ENCODE measurements at places on chromosomes 2 and 18.

- DNase-seq = no peak
Observed at GRCh38 chr2:106816974-106817373, 69.0 kb downstream of the ST6GAL2 start.

- DNase-seq = no peak
Observed at GRCh38 chr2:47301277-47301618, 101.7 kb upstream of the MSH2 start.

DNA sequence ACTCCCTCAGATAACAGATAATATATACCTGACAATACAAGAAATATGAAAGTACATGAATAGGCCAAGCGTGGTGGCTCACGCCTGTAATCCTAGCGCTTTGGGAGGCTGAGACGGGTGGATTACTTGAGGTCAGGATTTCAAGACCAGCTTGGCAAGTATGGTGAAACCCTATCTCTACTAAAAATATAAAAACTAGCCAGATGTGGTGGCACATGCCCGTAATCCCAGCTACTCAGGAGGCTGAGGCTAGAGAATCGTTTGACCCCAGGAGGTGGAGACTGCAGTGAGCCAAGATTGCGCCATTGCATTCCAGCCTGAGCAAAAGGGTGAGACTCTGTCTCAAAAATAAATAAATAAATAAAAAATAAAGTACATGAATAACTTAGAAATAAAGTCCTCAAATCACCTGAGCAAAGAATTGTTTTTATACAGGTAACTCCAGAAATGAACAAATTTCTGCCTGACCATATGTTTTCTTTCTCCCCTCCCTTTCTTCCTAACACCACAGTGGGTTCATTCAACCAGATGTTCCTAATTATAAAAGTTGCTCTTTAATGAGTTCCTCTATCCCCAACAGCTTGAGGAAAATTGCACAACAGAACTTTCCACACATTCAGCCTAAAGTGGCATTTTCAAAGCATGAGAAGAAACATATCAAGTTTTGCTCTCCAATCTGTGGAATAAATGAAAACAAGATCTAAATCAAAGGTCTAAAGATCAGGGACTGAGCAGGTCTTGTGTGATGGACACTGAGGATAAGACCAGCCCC lies 33.6 kb upstream of the AP1S3 start:
- no peak for DNase-seq

GRCh38 chr2:238528953-238529781 lies 102.4 kb downstream of the ASB1 start:
- no peak for DNase-seq

DNA sequence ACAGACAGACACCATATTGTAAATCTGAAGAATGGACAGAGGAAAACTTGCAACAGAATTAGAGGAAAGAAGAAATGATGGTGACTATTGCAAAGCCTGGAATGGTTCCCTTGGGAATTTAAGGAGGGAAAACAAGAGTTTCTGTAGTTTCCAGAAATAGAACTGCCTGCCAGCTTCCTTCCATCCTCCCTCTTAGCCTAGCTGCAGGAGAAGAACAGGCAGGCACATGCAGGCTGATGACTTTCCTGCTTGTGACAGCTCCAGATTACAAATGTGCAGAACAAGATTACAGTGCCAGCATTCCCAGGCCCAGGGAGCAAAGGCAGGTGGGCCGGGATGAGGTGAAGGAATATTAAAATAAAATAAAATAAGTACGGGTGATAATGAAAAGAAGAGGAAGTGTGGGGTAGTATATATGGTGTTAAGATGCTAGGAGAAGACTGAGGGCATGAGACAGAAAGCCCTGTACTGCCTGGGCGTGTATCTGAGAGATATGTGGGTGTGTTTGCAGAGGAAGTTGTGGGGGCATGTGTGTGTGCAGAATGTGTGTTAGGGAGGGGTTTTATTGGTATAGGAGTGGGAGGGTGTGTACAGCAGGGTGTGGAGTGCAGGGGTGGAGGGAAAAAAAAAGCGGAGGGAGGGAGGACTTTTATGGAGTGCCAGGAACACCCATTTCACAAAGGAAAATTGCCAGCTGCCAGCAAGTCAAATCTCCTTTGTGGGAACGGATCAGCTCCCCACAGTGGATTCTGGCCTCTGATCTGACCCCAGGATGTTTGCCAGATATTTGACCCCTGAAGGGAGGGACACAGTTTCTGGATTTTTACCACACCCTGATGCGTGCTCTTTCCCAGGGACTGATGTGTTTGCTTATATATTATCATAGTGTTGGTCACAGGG lies 43.9 kb upstream of the NEMP2 start:
- peak; percentile 35 for DNase-seq

GRCh38 chr18:69785466-69785865 lies 162.2 kb downstream of the CD226 start:
- no peak for DNase-seq

- DNase-seq = peak; percentile 56
Observed at GRCh38 chr2:67871686-67872412, 191.0 kb downstream of the C1D start.

DNA sequence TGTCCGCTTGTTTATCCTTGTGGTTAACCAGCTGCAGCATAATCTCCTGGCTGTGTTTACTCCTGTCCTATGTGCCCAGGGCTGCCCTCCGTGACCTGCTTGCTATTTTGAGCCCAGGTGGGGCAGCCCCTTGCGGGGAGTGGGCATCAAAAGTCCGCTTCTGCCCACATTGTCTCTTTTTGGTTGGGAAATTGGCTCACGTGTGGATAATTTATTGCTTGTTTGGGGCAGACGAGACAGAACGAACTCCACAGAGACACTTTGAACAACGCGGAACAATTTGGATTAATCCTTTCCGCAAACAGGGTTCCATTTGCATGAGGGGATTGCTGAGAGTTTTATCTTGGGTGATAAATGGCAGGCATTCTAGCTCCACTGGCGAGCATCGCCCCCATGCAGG lies 8.1 kb upstream of the CXCR4 start:
- no peak for DNase-seq

DNA sequence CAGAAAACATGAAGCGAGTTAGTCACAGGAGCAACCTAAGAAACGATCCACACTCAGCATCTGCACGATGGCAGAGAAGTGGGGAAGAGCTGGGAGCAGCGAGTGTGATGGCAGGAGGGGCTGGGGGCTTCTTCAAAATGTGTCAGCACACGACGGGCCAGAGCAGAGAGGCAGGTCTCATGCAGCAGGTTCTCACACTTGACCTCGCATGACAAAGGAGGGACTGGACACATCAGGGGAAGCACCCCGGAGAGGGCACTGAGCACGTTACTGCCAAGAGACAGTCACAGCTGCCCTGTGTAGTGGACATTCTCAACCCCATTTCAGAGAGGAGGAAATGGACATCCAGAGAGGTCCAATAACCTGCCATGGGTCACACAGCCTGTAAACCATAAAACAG lies 104.1 kb upstream of the CAPN13 start:
- DNase-seq = no peak

DNA sequence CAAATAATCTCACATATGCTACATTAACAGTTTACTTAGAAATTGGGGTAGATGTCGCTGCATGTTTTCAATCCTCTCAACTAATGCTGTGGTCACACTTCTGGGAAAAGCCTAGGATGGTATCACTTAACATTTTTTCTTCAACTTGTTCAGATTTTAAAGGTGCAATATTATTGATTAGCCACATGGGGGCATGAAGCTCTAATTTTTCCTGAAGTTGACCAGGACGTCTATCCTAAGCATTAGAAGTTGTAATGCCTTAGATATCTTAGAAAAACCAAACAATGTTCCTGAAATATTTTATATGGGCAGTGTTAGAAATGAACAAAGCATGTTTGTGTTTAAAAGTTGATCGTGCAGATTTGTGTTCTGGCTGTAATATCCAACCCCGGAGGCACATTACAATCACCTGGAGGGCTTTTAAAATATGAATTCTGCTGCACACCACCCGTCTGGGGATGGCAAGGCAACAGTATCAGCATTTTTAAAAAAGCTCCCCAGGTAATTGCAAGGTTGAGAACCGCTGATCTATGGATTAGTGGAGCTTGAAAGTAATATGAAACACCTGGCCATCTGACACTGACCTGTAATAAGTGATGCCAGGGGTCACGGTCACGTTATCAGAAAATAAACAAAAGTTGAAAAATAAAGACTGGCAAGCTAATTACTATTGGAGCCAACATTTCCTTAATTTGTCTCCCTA lies 100.5 kb upstream of the LMAN1 start:
- peak; percentile 5 for DNase-seq

DNA sequence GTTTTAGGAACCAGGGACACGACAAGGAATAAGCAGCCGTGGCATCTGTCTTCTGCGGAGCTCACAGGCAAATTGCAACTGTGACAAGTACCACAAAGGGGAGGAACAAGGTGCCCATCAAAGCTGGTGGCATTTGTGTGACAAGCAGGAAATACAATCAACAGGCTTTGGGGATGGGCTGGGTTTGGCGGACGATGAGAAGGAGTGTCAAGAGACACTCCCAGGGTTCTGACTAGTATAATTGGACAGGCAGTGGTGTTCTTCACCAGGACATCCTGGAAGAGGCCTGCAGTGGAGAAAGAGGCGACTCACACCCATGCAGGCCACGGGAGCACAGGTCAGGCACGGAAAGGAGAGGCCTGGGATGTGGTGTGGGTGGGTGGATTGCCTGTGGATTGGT lies 14.2 kb upstream of the SPATA3 start:
- DNase-seq = no peak

All from HS-27A (cell line).